ENCODE measurements at places on chromosomes 6 and 20.

DNA sequence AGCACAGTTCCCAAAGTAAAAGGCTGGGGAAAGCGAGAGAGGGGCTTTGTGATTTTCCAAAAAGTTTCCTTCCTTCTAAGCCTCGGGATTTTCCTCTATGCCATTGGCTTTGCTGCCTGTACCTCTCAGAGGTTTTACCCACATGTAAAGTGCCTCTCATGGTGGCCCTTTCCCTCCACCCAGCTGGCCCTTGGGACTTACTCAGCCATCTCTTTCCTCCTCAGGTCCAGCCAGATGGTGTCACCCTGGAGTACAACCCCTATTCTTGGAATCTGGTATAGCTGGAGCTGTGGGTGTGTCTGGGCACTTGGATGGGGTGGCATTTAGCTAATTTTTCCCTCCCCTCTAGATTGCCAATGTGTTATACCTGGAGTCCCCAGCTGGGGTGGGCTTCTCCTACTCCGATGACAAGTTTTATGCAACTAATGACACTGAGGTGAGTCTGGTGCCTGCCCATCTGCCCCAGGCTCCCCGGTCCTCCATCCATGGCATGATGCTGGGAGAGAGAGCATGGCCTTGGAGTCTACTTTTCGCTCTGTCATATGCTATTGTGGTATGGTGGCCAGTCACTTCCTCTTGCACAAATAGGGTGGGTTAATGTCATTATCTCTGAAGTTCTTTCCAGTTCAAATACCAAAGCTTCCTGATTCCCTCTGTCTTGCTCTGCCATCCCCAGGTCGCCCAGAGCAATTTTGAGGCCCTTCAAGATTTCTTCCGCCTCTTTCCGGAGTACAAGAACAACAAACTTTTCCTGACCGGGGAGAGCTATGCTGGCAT, 1.1 kb downstream of the CTSA start:
- DNase-seq, result peak; percentile 68

DNA sequence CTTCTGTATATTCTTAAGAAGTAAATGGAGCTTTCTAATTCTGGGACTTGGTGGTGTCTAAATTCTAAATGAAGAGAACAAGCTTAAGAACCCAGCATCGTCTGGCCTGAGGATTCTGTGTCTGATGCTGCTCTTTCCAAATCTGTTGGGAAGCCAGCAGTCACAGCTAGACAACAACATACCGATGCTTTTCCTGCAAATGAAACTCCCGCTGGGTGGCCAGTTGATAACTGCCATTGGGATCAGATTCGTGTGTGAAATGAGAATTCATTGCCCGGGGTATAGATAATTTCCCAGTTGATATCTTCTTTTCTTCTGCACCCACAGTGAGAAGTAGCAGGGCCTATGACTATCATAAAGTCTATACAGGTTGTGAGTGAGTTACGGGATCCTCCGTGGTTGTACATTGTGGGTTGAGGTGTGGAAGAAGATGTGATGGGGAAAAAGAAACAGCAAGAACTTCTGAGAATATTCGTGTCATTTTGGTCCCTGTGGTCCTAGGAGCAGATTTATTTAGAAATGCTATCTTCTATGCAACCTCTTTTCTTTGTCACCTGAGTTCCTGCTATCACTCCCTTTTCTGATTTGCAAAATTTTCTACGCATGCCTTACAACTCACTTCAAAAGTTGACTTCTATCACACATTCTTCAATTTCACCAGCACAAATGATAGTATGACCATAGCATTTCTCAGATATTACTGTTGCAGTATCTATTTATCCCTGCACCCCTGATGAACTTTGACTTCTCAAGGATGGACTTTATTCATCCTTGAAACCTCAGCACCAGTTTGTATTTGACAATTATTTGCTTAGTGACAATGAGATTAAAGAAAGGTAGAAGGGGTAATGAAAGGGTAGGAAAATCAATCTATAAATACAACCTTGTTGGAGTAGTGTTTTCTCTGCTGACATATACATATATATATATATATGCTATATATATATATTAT, 10.4 kb downstream of the NOX3 start:
- DNase-seq, result no peak

DNA sequence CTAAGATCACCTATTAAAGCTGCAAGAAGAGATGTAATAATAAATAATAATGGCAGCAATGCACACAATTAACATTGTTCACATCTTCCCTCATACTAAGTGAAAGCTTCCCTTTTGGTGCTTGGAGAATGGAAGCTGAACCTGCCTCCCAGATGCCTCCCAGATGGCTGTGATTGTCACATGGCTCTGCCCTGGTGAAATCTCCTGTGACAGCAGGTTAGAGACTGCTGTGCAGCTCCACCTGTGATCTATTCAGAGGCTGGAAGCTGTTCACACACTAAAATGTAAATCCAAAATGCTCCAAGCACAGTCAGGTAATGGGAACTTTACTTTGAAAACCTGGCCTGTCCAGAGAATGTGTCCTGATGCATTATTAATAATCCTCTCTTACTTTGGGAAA, 41.7 kb upstream of the RGS17 start:
- peak; percentile 39 for DNase-seq

GRCh38 chr6:126657561-126658175, 317.8 kb downstream of the CENPW start:
- DNase-seq, result peak; percentile 45

GRCh38 chr6:85580878-85581267, 12.8 kb downstream of the SNX14 start:
- DNase-seq, result no peak

- no peak for DNase-seq
Observed at GRCh38 chr20:16576219-16576618, 3.0 kb upstream of the KIF16B start.

- DNase-seq, result no peak
Observed at GRCh38 chr20:59628171-59628570, 23.8 kb downstream of the PHACTR3 start.

GRCh38 chr6:101395345-101395744, 1.8 kb downstream of the GRIK2 start:
- no peak for DNase-seq

- peak; percentile 19 for DNase-seq
Observed at GRCh38 chr20:58045579-58045978, 182.9 kb downstream of the ANKRD60 start.

GRCh38 chr20:47503685-47504084, 2.0 kb downstream of the NCOA3 start:
- DNase-seq, result no peak

DNA sequence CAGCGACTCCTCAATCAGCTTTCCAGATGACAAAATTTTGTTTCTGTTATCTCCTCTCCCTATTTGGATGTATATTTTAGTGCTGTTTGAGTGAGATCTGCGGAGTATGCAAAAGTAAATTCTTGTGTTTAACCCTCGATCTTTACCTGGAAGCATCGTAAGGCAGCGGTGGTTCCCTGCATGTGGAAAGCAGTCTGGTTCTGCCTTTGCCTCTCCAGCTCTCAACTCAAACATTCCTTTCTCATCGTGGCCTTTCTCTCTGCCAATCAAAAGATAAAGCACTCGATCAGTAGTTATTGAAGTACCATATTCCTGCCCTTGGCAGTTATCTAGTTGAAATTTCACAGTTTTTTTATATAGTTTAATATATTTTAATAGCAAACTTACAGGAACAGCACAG, 44.0 kb upstream of the BTN3A2 start:
- no peak for DNase-seq

- no peak for DNase-seq
Observed at GRCh38 chr6:103983011-103983410, 876.7 kb downstream of the HACE1 start.

GRCh38 chr20:16760431-16761304, 12.5 kb downstream of the OTOR start:
- no peak for DNase-seq

- no peak for DNase-seq
Observed at GRCh38 chr6:31266567-31267360, 5.1 kb downstream of the HLA-C start.

- DNase-seq, result no peak
Observed at GRCh38 chr20:23407781-23408464, 13.4 kb downstream of the NAPB start.

DNA sequence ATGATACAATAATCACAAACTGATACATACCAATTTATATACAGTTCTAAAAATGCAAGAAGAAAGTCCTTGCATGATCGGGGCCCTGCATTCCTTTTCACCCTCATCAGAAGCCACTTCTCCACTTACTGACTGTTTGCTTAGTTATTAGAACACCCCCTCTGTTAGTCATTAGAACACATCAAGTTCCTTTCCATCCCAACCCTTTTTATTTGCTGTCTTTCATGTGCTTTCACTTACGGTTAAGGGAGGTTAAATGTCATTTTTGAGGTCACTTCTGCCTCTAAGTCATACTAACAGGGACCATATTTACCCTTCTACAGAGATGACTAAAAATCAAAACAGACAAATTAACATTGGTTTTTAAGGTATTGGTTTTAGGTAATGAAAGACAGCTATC, 149.1 kb downstream of the LMBRD1 start:
- DNase-seq, result no peak

DNA sequence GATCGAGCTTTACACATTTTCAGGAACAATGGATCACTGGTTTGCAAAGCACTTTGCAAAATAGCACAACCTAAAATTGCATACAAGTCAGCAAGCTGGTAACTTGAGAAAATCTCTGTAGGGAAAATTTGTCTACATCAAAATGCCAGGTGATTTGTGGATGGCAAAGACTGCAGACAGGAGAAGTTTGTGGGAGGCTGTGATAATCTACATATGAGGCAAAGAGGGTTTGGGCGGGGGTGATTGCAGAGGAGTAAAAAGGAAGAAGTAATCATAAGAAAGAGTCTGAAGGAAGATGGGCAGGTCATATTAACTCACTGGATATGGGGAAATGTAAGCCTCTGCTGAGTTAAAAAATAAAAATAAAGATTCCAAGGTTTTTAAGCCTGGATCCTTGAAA, 166.3 kb upstream of the STXBP5 start:
- DNase-seq, result no peak

DNA sequence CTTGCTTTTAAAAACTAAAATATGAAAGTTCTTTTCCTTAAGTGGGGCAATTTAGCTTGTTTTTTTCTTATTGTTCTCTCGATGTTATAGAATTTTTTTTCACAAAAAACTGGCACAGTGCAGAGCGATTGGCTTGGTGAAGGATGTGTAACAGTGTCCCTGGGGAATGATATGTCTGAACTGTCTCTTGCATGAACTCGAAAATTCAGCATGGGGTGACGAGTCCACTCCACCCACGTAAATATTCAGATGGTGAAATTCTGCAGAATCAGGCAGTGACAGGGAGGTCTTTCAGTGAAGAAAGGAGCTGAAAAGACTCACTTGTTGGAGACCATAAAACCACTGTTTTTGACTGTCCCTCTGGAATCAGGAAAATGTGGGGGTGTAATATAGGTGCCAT, 505.3 kb downstream of the MMUT start:
- no peak for DNase-seq

DNA sequence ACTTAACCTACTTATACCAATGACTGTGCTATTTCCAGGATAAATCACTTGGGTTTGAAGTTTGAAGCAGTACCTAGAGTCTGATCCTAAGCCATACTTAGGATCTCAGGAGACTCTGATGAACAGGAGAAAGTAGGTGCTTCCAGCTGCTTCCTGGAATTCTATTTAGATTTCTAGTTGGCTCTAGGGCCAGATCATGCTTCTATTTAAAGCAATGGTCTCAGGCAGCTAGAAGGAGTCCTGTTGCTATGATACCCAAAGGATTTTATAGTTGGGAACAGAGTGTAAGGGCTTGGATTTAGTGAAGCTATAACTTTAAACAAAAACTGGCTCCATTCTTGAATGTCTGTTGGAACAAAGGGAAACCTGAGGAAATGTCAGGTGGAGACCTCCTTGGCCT, 52.4 kb upstream of the TINAG start:
- no peak for DNase-seq

DNA sequence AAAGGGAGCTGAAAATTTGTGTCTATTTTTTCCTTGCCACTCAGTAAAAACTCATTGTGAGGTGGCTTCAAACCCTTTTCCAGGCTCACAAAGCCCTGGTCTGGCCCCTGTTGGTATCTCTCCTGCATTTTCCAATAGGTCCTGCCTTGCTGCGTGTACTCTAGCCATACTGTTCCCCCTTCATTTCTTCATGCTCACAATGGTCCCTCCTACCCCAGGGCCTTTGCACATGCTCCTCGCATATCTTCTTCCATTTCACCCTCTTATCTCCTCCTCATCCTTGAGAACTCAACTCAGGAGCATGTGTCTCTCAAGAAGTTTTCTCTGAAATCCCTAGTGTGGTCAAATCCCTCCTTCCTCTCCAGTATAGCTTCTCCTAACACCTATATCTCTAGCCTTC, 186.6 kb downstream of the MBOAT1 start:
- DNase-seq, result no peak

- DNase-seq, result no peak
Observed at GRCh38 chr6:12185081-12185673, 105.0 kb upstream of the EDN1 start.

DNA sequence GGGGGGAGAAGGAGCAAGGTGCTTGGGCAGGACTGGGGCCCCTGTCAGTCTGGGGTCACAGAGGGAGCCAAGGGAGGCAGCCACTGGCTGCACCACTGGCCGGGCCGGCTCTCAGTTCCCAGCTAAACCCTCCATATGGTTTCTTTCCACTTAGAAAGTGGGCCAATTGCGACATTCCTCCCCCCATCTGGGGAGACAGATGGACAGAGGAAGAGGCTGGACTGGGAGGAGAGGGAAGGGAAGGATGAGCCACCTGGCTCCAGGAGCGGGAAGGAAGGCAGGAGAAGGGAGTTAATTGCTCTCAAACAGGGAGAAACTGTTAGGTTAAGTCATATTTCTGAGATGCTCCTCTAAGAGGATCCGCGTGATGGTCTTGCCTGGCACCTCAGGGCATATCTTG, 82.2 kb downstream of the GRM4 start:
- no peak for DNase-seq

- DNase-seq, result peak; percentile 94
Observed at GRCh38 chr6:29649701-29650673, 6.9 kb upstream of the MOG start.

DNA sequence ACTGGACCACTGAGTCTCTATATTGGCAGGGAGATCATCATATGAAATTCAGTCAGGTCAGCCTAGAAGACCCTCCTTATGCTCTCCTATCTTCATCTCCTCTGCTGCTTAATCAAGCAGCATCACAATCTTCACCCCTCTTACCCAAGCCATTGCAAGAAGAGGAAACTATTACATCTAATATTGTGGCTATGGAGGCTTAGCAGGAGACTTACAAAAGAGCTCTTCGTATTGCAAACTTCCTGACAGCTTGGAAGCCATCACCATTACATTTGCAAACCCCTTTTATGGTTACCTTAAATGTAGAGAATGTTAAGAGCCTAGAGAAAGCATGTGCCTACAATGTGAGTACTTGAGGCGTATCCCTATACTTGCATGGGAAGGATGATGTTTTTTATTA, 87.2 kb upstream of the STXBP5 start:
- DNase-seq, result no peak

DNA sequence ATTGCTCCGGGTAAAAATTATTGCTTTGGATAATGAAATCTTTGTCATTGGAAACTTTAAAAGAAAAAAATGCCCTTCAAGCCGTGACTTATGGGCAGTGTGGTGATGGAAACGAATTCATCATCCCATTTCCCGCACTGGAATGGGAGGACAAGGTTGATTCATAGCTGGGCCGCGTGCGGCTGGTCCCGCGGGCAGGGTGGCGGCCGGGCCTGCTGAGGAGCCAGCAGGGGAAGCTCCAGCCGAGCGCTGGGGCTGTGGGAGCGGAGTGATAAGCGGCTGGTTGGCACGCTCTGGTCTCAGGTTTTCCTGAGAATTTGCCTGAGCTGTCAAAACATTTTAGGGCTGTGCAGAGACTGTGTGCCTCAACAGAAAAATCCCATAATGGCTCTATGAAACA, 351.7 kb downstream of the CDC5L start:
- no peak for DNase-seq

GRCh38 chr6:156830126-156830525, 52.9 kb downstream of the ARID1B start:
- no peak for DNase-seq

Measured in D341Med (cell line).